ENCODE measurements at places on chromosomes 6 and 20. TPM values are rescaled to one million over a fixed set of nuclear protein-coding genes. Genes with fewer than 3 reads are reported as not detected.

ARID1B gene
- total RNA-seq: 21.1 TPM

ZFP57 gene
- total RNA-seq: not detected

SLC17A1 gene
- total RNA-seq: not detected

HACE1 gene
- 5.4 TPM for total RNA-seq

ANGPT4 gene
- 0.05 TPM for total RNA-seq

GLP1R gene
- not detected for total RNA-seq

CTAGE9 gene
- not detected for total RNA-seq

ITPR3 gene
- 35.8 TPM for total RNA-seq

C6orf15 gene
- not detected for total RNA-seq

TCF21 gene
- total RNA-seq: not detected

NKX2-2 gene
- 0.41 TPM for total RNA-seq

SYTL3 gene
- 0.29 TPM for total RNA-seq

TOX2 gene
- 7.7 TPM for total RNA-seq

BPIFB2 gene
- total RNA-seq: not detected

ZC3H12D gene
- total RNA-seq: 0.08 TPM

C20orf141 gene
- not detected for total RNA-seq

HTR1E gene
- not detected for total RNA-seq

FBXO30 gene
- 3.3 TPM for total RNA-seq

DCDC2 gene
- total RNA-seq: not detected

FLRT3 gene
- 17.4 TPM for total RNA-seq

TFAP2A gene
- 12.1 TPM for total RNA-seq

RNF182 gene
- total RNA-seq: 5.2 TPM

NKAPL gene
- not detected for total RNA-seq

MOG gene
- total RNA-seq: 0.16 TPM

C6orf58 gene
- not detected for total RNA-seq

PRSS16 gene
- total RNA-seq: 3.5 TPM

PLG gene
- not detected for total RNA-seq

CCN5 gene
- not detected for total RNA-seq

NMBR gene
- total RNA-seq: not detected

PAX1 gene
- not detected for total RNA-seq

DTD1 gene
- 130 TPM for total RNA-seq

KCNK17 gene
- 0.05 TPM for total RNA-seq

SOBP gene
- total RNA-seq: 4.1 TPM

VWA7 gene
- 0.34 TPM for total RNA-seq

WASF1 gene
- 8.7 TPM for total RNA-seq

EFCAB8 gene
- not detected for total RNA-seq

RSPO3 gene
- total RNA-seq: not detected

WFDC10B gene
- total RNA-seq: not detected

CTCFL gene
- not detected for total RNA-seq

LINC00237 gene
- not detected for total RNA-seq

TNNC2 gene
- 1.7 TPM for total RNA-seq

OPN5 gene
- total RNA-seq: not detected

OR2H1 gene
- total RNA-seq: not detected

CBFA2T2 gene
- 3.7 TPM for total RNA-seq

ATAT1 gene
- total RNA-seq: 5.5 TPM

SSTR4 gene
- total RNA-seq: not detected

TREML4 gene
- not detected for total RNA-seq

KATNA1 gene
- 21.9 TPM for total RNA-seq

MAP7 gene
- 0.49 TPM for total RNA-seq

FAM83B gene
- total RNA-seq: 0.61 TPM

FHL5 gene
- 0.23 TPM for total RNA-seq

VGLL2 gene
- total RNA-seq: 0.58 TPM

CLPSL2 gene
- total RNA-seq: not detected
